ENCODE measurements at places on chromosomes 3 and 15.
A peak's percentile ranks its signal among the peaks of the same experiment; 100 is the strongest.

- DNase-seq, result no peak
Observed at GRCh38 chr15:29795610-29796009, 26.7 kb downstream of the TJP1 start.

GRCh38 chr3:127676456-127676855 is 3.7 kb downstream of the ABTB1 start:
- peak; percentile 48 for DNase-seq

DNA sequence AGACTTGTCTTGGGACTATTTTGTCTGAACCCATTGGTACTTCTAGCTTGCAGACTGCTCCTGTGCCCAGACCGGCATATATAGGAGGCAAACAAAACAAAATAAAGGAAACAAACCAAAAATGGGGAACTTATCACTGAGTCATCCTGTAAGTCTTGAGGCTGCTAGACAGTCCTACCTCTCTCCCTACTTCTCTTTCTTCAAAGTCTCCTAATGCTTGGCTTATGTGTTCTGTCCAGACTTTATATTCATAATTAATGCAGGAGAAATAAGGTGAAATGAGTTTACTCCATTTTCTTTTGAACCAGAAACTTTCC is 266.2 kb downstream of the ZNF385D start:
- no peak for DNase-seq

GRCh38 chr3:135982404-135982761 is 16.9 kb downstream of the PPP2R3A start:
- no peak for DNase-seq

GRCh38 chr3:192804502-192804901 is 77.2 kb upstream of the FGF12 start:
- no peak for DNase-seq

DNA sequence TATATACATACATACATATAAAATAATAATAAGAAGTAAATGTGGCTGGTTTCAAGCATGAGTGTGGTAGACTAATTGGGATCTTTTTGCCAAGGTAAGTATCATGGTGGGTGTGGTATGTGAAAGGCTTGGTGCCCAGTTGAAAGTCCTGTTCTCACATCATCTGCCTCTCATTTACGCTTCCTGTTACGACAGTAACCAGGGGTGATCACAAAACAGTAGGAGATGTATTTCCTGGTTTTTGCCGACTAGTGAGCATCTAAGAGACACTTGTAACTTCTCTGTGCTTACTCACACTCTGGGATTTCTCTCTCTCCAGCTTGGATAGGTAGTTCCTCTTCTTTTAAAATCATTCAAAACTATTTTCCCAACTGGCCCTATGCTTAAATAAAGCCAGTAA is 1028.3 kb upstream of the NR2F2 start:
- no peak for DNase-seq

GRCh38 chr3:52704611-52705437 is 767 bp downstream of the GLT8D1 start:
- DNase-seq, result no peak

GRCh38 chr3:154850921-154851320 is 229.2 kb upstream of the MME start:
- DNase-seq, result no peak

DNA sequence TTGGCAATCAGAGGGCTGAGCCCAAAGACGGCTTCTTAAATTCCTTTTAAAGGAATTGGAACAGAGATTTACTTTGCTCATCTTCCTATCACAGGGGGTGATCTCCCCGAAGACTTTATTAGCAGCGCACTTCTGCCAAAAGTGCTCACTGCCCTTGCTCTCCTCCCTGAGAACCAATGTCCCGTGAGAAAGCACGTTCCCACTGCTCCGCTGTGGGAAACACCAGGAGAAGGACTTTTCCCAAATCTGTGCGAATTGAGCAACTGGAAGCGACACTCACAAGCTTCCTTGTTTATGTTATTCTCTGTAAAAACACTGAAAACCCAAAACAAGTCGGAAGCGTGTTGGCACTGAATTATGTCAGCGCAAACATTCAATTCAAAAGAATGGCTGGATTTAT is 670.8 kb upstream of the NR2F2 start:
- no peak for DNase-seq

DNA sequence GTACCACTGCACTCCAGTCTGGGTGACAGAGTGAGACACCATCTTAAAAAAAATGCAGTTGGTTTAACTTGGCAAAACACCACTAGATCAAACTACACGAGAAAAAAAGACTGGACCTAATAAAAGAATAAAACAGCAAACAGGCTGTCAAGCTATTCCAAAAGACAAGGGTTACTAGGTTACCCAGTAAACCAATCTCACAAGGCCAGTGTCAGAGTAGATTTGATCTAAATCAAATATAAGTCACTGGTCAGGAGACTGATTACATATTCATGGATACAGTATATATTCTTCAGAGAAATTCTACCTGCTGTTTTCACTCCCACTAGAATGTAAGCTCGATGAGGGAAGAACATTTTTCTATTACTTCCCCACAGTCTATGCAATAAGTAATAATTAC is 2.5 kb upstream of the GANC start:
- DNase-seq, result no peak

DNA sequence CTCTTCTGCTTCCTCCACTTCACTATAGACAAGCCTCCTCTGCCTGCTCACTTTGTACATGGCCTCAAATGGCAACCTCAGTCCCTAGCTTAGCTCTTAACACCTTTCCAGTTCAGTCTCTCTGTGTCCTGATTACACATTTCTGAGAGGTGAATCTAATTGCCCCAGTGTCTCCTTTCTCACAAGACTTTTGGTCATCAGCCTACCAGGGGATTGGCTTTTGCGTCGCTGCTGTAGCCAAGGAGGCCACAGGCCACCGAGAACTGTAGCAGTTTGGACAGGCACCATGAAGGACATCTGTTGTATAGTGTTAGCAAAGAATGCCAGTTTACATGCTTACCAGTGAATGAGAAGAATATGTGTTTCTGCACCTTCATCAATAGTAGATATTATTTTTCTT is 8.5 kb downstream of the IREB2 start:
- no peak for DNase-seq

DNA sequence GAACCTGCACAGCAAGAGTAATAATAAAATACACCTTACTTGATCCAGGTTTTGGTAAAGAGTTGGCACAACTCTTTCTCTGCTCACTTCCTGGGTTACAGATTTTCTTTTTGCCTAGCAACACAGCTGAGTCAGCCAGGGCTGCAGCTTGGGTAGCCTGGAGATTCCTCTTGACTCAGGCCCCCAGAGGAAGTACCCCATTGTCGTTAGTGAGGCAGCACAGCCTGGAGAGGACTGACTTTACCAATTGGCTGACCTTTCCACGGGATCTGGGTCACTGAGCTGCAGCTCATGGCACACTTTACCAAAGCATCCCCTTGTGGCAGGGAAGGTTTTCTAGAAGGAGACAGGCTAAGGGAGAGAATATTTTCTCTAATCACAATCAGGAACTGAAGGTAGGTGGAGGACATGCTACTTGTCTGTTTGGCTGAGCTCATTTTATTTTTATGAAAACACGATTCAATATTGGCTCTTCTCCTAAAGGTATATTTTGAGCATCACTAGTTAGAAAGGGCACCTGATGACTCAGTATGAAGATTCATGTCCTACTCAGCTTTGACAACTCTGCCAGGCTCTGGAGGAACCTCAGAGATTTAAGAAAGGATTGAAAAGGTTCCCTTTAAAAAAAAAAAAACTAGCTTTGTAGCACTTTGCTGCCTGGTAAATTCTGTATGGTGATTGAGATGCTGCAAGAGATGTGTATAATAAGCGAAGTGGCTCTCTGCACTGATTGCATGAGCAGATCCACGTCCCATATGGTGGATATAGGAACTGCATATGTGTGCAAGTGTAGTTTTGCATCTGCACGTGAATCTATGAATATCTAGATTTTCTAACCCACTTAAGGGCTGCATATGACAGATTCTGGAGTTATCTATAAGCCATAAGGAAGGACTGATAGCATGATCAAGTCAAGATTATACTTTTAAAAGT is 124.8 kb downstream of the CHDH start:
- no peak for DNase-seq

- no peak for DNase-seq
Observed at GRCh38 chr3:16536996-16537395, 23.5 kb upstream of the RFTN1 start.

GRCh38 chr3:4721511-4721911 is 228.4 kb downstream of the ITPR1 start:
- DNase-seq, result no peak

- no peak for DNase-seq
Observed at GRCh38 chr3:8623741-8624140, 20.9 kb downstream of the SSUH2 start.

GRCh38 chr3:87161013-87161412 is 66.1 kb upstream of the CHMP2B start:
- DNase-seq, result no peak

GRCh38 chr3:156509189-156510174 is 45.4 kb downstream of the SSR3 start:
- no peak for DNase-seq

DNA sequence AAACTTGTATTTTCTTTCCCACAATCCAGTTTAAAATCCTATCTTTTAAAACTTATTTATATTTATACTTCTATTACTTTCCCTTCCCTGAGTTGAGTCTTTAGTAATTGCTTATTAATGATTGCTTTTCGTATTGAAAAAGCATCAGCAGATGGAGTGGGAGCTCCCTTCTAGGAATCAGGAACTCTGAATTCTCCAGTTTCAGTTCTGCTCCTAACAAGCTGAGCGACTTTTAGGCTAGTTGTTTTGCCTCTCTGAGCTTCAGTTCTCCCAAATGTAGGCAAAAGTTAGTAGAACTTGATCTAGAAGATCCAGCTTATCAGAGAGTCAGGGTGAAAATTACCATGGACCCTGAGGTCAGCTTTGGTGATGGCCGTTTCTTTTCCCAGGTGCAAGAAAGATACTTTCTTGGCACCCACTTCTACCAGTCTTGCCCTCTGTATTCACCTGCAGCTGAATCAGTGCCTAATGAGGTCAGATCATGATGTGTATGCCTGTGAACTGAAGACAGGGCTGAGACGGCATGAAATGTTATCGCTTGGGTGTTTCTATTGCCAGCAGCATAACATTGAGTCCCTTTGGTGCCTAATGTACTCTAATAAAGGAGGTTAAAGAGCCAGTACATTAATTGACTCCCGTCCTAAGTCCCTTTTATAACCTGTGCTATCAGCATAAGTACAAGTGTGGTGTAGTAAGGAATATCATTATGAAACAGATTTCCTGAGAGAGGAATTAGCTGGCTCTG is 194.5 kb upstream of the TBC1D5 start:
- no peak for DNase-seq

DNA sequence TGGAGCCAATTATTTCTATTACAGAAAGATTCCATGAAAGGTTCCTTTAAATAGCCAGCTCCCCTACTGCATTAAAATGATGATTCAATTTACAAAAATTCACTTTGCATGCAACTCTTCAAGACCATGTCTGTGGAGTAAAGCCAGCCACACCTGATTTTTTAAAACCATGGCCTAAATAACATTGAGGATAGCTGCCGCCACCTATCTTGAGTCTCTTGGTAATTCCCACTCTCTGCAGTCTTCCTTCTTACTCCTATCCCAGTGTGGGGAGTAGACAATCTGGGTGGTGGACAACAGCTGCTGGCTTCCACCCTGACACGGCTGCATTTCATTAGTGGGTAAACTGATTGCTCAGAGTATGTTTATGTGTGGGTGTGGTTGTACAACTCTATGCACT is 10.7 kb downstream of the LRTM1 start:
- no peak for DNase-seq

DNA sequence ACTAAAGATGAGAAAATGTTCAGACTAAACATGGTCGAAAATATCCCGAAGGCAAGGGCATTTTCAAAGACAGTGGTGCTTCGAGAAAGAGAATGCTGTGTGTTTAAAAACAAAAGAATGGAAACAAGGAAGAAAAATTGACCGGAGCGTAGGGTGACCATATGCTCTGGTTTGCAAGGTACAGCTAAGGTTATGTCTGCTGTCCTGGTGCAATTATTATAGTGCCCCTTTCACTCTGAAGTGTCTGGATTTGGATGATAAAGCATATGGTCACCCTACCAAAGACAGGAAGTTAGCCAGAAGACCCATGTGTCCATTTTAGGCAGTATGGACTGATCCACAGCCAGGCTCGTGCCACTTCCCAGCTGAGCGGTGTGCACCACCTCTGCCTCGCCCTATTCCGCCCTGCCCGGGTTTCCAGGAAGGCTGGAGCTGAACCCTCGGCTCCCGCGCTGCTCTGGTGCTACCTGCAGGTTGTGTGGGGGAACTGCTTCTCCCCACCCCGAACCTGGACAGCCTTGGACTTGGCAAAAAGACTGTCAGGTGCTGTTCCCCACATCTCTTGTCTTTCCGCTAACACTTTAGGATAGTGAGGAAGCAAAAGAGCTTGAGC is 25.2 kb downstream of the GOLGA6D start:
- DNase-seq, result no peak

DNA sequence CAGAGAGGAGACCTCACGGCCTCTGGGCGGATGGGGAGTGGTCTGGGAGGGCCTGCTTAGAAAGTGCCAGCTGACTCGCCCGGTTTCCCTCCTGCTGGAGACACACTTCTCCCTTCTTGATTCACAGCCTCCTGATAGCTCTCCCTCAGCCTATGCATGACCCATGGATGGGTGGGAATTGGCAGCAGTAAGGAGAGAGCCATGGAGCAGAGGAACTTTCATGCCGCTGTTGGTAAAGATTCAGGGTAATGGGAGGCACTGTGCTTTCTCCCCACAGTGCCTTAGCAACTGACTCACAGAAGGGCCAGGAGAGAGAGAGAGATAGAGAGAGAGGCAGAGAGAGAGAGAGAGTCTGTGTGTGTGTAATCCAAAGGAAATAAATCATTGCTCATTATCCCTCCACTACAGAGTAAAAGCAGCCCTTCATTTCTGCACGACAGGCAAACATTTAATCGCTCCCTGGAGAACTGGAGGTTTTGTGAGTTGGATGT is 82.8 kb downstream of the SEMA5B start:
- DNase-seq, result no peak

- DNase-seq, result no peak
Observed at GRCh38 chr3:24123596-24123995, 178.5 kb downstream of the NR1D2 start.

GRCh38 chr3:15974647-15975046 is 176.9 kb upstream of the ANKRD28 start:
- DNase-seq, result no peak

DNA sequence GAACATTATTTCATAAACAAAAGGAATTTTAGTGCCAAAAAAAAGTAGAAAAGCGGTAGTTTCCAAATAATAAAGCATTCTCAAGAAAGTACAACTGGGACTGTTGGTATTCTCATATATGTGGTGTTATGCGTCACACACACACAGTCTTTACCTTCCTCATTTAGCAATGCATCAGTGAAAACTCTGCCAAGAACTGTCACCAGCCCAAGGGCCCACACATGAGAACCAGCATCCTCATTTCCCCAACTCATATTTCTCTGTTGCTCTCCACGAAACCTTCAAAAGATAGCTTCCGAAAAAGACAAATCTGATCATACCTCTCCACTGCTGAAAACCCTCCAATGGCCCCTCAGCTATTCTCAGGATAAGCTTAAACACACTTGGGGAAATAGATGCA is 150.7 kb downstream of the CADPS start:
- no peak for DNase-seq
